Activated CD4-positive, CD25-positive, alpha-beta regulatory T cell (primary cell): ENCODE measurements at places on chromosomes 6 and 20.

- DNase-seq: no peak
Measured at GRCh38 chr6:15336900-15337560, 91.2 kb downstream of the JARID2 start.

DNA sequence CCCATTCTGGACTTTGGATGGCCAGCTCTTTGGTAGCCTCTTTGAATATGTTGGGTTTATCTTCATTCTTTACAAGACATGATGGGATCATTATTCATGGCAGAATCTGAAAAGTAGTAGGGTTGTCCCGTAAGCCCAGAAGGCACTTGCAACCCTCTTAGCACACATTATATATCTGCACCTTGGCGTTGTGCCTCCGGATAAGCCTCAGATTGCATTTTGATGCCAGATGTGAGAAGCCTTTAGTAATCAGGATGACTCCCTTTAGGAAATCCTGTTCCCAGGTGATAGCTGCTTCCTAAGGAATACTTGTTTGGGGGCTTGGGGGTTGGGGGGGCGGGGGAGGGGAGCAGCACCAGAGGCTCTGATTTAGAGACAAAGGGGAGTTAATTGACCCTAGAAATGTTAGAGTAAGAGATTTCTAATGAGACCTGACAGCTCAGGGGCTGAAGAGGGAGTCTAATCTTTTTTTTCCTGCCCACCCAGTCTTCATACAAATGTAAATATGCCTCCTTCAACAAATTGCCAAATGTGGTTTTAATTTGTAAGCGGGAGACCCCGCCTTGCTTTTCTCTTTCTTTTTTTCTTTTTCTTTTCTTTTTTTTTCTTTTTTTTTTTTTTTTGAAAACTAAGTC lies 55.1 kb downstream of the JAG1 start:
- DNase-seq: no peak

DNA sequence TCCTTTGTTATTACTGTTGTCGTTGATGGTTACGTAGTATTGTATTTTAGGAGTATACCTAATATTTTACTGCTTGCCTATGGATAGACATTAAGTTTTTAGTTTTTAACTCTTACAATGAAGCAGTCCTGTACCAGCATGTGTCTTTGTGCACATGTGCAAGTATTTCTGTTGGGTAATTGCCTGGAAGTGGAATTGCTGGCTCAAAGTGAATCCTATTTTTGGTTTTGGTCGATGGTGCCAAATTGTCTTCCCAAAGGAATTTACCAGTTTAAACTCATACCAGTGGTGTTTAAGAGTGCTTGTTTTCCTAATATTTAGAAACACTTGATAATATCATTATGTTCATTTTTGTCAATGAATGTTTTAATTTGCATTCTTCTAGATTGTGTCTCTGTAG lies 75.5 kb downstream of the ANKS1A start:
- no peak for DNase-seq

DNA sequence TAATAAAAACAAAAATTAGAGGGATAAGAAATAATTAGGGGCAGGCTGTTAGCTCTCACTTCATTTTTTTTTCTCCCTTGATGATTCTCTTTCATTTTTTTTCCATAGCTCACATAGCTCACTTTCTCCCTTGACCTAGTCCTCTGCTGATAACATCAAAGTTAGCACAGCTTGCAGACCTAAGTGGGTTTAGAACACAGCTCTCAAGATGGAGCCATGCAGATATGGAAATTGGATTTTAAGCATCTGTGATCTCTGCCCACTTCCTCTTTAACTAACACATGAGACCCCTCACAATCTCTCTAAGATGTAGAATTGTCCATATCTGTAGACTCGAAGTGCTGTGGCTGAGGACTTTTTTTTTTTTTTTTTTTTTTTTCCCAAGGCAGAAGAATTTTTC lies 257.1 kb downstream of the SOX4 start:
- DNase-seq: no peak

DNA sequence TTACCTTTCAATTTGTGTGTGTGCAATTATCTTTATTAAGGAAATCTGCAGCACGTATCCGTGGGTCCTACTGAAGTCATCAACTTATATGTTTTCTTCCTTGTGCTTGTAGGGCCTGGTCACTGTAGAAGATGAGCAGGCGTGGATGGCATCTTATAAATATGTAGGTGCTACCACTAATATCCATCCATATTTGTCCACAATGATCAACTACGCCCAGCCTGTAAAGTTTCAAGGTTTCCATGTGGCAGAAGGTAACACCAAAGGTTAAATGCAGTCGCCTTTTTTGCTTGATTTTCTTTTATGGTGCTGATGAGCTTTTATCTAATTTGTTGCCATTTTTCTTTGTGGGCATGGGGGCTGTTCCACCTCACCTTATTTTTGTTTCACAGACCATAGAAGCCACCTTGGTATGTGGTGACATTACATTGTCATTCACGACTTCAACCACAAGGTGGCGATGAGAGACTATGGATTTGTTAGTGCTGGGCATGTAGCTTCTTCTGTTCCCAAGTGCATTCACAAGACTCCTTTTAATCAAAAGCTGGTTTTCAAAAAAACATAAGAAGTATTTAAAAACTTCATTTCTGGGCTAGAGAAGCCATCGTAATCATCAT lies 106.5 kb upstream of the LAMP5 start:
- DNase-seq: no peak

DNA sequence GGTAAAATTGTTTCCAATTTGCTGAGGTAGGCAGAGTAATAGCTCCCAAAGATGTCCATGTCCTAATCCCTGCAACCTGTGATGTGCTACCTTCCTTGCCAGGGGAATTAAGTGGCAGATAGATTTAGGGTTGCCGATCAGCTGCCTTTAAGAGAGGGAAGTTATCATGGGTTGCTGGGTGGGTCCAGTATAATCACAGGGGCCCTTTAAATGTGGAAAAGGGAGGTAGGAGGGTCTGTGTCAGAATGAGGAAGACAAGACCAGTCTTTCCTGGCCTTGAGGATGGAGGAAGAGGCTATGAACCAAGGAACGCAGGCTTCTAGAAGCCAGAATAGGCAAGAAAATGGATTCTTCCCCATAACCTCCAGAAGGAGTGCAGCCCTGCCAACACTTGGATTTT lies 50.7 kb downstream of the CTCFL start:
- no peak for DNase-seq

DNA sequence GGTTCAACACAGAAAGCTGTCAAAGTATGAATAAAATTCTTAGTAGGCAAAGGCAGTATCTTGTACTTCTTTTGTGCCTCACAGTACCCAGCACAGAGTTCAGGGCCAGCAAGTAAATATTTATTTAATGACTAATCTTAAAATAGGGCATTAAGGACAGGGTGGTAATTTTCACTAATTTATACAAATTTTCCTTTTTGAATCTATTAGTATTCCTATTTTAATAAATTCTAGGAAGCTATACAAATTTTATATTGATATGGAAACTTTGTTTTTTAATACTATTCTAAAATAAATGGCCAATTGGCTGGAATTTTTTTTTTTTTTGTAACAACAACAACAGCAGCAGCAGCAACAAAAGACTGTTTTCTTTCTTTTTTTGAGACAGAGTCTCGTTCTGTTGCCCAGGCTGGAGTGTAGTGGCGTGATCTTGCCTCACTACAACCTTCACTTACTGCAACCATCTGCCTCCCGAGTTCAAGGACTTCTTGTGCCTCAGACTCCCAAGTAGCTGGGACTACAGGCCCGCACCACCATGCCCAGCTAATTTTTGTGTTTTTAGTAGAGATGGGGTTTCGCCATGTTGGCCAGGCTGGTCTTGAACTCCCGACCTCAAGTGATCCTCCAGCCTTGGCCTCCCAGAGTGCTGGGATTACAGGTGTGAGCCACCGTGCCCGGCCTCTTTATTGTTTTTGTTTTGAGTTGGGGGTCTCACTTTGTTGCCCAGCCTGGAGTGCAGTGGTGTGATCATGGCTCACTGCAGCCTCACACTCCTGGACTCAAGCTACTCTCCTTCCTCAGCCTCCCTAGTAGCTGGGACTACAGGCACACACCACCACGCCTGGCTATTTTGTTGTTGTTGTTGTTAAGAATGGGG lies 85.2 kb downstream of the FKBP5 start:
- no peak for DNase-seq

GRCh38 chr20:49388744-49389143 lies 93.7 kb downstream of the KCNB1 start:
- no peak for DNase-seq

DNA sequence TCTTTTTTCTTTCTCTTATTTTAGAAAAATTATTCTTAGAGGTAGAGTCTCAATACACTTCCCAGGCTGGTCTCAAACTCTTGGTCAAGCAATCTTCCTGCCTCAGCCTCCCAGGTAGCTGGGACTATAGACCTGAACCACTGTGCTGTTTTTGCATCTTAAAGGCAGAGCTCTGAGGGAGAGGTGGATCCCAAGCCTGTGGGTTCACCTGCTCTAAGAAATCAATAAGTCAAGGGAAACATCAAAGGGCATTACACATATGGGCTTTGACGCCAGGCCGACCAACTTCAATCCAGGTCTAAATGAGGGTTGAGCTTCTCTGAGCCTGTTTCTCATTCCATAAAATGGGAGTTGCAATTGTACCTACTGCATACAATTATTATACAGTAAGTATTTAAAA lies 223.9 kb downstream of the LY86 start:
- DNase-seq: no peak

- no peak for DNase-seq
Measured at GRCh38 chr6:148144917-148145521, 197.6 kb upstream of the SASH1 start.

DNA sequence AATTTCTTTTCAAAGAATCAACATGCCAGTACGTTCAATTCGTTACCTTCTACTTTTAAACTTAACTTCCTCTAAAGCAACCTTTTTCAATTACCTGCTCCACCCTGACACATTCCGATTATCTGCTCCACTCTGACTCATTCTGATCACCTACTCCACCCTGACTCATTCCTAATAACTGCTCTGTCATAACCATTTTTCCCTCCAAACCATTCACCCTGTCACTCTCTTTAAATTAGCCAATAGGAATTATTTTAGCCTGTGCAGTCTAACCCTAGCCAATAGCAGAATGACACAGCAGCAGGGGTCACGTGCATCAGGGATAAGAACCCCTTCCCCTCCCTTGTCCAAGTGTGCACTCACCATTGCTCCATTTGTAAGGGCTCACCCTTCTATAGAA lies 557.4 kb upstream of the EYS start:
- no peak for DNase-seq

DNA sequence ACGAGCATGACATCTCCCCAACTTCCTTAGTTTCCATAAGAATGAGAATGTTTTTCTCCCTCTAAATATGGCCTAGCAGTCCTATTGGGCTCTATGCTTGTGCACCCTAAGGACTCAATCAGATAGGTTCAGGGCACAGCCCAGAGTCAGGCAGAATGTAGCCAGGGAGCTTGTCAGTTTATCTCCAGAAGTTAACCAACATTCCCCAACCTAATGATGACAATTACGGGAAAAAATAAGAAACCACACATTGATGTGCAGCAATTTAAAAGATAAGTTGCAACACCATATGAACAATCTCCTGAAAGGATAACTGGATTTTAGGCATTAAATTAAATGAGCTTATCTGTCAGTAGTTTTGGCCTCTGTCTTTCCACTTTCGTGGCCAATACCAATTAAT lies 71.1 kb downstream of the HDDC2 start:
- DNase-seq: no peak

DNA sequence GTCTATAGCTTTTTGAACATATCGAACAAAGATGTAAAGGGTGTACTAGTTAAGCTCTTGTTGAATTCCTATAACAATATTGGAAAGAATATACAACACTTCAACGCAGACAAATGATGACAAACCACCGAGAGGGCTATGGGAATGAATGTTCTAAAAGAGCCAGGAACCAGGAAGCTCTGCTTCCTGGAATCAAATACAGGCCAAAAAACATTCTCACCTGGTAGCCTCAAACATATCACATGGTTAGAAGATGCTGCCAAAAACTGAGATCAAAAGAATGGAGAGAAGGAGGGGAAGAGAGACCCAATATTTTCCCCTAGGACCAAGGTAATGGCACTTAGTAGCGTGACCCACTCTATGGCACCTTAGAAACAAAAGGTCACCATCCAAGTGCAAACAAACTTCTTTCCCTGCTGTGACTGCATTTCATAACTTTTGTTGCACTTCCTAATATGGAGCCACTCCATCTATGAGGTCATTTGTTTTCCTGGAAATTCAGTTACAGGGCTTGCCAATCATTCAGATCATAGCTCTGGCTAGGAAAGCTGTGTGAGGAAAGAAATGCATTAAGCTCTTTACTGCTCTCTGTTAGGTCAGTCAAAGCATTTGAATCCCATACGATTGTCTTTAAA lies 199.2 kb upstream of the NT5E start:
- no peak for DNase-seq

GRCh38 chr6:8743170-8743745 lies 307.9 kb upstream of the SLC35B3 start:
- no peak for DNase-seq

DNA sequence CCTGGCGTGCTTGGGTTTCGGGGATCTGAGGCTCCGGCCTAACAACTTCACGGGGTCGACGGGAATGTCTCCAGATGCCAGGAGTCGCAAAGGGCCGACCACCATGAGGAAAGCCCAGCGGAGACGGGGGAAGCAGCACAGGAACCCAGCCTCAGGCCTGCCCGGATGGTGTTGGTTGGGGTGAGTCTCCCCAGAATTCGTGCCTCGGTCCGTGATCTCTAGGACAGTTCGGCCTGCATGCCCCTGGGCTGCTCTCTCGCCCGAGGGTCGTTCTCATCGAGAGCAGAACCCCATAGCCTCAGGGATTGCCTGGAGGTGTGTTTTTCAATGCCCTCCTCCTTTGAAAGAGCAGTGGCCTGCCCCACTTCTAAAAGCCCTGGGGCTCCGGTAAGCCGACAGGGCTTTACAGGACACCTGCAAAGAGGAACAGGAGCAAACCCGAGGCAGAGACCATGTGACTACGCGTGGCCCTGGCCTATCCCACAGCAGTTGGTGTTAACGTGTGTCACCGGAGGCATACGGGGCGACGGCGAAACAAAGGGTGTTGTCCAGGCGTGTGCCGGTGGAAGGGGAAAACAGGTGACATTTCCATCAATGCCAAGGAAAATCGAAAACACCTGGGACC lies 973.1 kb upstream of the DEFB115 start:
- no peak for DNase-seq

- no peak for DNase-seq
Measured at GRCh38 chr20:36066777-36067176, 87.8 kb upstream of the EPB41L1 start.

DNA sequence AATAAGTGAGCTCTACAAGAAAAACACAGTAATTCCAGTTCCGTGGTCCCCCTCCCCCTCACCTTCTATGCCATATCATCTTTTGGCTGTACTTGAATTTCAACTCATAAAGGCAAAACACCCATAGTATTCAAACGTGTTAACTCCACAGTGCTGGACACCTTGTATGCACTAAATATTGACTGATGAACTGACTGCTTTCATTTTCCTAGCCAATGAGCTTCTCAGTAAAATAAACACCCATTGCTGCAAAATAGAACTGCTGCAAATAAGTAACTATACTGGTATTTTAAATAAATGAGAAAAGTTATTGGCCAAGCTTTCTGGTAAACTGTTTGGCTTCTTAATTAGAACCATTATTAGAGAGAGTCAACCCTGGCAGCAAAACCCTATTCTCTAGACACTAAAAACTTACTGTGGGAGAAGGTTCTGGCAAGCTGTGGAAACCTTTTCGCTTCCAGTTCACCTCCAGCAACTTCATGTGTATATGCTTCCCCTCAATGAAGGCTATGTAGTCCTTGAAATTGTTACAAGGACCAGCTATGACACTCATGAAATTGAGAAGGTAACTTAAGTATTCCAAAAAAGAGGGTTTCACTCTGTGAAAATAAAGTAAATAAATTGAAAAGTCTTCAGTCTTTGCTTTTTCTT lies 86.0 kb downstream of the MBOAT1 start:
- no peak for DNase-seq

GRCh38 chr20:43539975-43540672 lies 18.7 kb upstream of the SGK2 start:
- no peak for DNase-seq

GRCh38 chr20:7196481-7196880 lies 429.0 kb downstream of the BMP2 start:
- no peak for DNase-seq
